ENCODE measurements at places on chromosomes 1 and 21.

- peak; percentile 22 for DNase-seq
These were observed 791 bp downstream of the USP24 start for GRCh38 chr1:55214212-55214933.

DNA sequence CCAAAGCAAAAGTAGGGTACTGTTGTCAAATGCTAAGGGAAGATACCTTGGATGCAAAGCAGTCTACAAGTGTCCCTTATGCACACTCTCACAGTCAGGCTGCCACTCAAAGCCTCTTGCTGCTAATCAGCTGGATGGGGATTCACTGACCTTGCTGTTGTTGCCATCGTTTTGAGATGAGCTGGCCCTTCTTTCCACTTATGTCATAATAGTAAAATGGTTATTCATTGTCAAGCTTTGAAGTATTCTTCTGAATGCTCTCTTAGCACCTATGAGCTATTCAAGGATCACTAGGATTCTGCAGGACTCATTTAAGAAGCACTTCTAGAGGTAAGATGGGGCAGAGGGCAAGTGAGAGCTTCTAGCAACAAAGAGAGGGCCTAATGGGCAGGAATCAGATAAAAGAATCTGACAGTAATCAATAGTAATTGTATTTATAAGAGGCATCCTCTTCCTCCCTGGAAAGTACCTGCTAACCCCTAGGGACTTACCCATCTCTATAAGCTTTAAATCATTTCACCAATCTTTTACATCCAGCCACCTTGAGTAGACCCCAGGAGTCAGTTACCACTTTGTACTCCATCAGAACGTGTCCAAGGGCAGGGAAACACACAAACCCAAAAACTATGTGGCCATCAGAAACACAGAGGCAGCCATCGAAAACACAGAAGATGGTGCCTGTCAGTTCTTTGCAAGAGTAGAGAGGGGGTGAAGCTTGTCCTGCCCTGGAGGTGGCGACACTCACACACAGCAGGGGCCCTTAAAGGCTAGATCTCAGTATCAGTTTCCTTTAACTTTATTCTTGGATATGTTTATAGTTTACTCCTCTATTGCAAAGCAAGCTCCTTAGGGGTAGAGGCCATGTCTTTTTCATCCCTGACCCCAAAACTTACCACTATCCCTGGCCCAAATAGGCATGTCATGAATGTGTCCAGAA is 103.7 kb upstream of the NFIA start:
- peak; percentile 1 for DNase-seq

- no peak for DNase-seq
These were observed 4.3 kb downstream of the OR2T11 start for GRCh38 chr1:248630551-248630950.

GRCh38 chr1:64343823-64344190 is 126.1 kb upstream of the CACHD1 start:
- DNase-seq: no peak

DNA sequence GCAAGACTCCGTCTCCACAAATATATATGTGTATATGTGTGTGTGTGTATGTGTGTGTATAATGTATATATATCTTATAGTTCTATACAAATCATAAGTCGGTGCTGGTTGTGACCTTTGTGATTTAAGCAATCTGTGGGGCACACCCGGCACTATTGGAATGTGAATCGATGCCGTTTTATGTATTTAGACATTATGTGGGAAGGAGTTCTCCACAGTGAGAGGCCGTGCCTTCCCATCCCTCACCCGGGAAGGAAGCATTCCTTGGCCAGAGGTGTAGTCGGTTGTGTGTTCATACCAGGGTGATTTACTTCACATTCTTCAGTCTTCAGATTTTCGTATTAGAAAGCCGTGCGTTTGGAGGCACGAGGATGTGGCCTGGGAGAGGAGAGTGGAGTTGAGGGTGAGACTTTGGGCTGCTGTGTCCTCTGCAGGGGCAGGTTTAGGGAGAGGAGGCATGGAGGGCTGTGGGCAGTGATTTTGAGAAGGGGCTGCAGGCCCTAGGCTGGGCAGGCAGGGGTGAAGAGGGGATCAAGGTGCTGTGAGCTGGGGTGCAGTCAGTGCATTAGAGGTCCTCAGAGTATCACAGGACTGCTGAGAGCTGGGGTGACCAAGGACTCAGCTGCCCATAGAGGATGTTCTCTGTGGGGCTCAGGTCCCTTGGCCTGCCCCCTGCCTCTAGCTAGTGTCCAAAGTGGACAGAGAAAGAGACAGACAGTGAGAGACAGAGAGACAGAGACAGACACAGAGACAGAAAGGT is 57.7 kb downstream of the TRIM11 start:
- DNase-seq: no peak

DNA sequence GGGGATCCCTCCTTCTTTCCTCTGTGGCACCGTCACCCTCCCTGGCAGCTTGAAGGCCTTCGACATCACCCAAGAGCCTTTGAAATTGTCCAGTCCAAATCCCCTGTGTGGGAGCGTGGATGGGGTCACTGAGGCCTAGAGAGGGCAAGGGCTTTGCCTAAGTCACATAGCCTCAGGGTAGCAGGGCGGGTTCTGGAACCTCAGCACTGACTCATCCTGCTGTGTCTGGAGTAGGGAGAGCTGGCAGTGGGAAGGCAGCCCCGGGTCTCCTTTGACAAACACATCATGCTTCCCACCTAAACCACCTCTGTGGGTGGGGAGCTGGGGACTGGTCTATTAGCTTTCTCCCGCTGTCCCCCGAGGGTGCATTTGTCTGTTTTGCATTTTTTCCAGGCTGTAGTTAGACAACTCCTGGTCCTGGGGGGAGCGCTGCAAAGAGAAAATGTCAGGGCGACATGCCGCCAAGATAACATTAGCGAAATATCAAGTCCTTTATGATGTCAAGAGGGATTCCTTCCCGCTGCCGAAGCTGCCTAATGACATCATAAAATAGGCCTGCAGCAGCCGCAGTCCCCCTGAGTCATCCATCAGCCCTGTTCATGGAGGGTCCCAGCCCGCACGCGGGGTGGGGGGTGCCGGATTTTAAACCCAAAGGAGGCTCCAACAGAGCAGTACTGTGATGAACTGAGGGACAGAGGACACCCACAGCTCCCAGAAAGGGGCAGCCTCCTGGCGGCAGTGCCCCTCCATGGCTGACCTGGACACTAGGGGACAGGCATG is 77.0 kb upstream of the POU3F1 start:
- no peak for DNase-seq

GRCh38 chr1:15153184-15153841 is at the start of gene TMEM51:
Gene TMEM51 (plus strand): TSS chr1:15153747. CDS start chr1:15215088, 61,341 bp downstream.
- no peak for DNase-seq

DNA sequence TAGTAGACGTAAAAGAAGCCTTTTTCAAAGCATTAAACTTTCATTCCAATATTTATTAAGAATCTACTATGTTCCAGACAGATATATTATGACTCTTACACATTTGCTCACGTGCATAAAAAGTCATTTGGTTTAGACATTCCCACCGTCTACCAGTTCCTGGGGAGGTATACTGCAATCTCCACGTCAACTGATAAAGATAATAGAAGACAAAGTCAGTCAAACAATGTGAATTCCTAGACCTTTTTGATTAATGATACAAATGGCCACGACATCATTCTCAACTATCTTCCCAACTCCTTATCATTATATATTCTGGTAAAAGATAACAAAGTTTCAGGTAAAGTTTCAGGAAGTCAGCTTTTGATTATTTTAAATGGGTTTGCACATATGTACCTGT is 69.0 kb downstream of the SIPA1L2 start:
- no peak for DNase-seq

DNA sequence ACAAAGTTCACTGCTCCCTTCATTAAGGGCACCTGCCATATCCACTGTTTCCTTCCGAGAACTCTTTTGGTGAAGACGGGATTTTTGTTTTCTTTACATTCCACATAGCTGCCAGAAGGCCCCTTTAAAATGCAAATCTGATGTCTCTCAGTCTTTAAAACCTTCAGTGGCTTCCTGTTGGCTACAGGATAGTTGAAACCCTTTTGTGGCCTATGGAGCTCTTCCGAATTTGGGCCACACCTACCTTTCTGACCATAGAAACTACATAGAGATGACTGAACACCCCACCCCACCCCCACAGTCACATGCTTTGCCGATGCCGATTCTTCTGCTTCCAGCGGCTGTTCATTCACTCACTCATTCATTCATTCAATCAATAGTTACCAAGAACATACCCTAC is 502.6 kb downstream of the KIF26B start:
- no peak for DNase-seq

DNA sequence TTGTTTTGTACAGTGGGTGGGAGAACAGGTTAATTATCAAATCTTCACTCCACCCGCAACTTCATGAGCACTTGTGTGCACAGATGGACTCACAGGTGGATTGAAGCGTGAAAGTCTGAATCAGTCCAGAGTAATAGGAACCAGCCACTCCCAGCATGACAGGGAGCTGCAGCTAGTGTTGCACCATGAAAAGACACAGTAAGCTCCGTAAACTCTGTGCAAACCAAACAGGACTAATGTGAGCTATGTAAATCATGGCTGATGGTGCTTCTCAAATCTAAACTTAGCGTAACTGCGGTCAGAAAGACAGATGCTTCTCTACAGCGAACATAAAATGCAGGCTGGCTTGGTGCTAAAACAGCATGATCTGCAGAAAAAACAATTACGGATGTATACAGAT is 114.4 kb downstream of the CENPF start:
- no peak for DNase-seq

DNA sequence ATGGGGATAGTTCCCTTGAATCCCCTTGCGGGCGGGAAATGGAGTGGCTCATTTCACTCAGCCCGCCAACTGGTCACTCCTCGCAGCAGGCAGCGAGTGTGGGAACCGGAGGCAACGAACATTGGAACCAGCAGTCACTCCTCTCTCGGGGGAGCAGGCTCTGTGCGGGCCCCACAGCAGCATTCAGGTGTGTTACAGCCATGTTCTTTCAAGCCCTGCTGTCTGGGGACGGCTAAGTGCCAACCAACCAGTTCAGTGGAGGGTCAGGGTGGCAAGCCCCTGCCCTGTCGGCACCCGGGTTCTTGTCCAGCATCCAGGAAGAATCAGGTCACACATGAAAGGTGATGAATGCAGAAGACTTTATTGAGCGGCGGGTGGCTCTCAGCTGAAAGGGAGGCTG is 370.5 kb downstream of the NUF2 start:
- no peak for DNase-seq

DNA sequence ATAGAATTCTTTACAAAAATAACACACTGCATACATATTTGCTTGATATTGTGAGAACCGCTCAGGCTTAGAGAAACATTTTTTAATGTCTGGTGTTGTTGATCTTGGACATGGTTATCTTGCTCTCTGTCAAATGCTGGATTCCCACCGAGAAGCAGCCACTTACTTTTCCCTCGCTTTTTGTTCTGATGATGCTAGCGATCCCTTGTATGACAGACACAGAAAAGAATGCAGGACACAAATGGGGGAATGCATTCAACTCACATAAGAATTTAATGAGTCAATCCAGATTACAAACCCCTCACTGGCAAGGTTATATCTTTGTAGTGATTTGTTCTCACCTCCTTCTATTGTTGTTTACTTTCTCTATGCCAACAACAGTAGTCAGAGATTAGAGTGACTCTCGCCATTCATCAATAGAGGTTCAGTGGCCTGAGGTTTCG is 76.8 kb upstream of the AKT3 start:
- DNase-seq: no peak

DNA sequence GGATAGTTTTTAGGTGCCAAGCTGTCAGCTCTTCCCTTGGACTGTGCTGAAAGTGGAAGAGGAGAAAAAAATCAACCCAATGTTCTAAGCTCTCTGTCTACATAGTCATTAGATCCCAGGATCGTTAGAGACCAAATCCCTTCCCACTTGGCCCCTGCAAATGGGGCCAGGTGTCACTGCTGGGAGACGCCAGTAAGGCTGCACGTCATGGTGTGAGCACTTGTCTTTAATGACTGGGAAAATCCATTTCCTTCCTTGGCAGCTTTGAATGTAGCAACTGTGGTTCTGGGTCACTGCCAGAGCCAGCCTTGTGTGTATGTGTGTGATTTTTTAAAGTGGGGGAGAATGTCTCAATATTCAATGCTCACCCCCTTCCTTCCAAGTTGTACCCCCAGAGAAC is 59.9 kb downstream of the MAN1C1 start:
- DNase-seq: no peak

GRCh38 chr1:96882096-96882495 is 160.5 kb downstream of the PTBP2 start:
- DNase-seq: no peak

GRCh38 chr21:31022306-31022705 is 16.0 kb downstream of the KRTAP19-8 start:
- DNase-seq: no peak

DNA sequence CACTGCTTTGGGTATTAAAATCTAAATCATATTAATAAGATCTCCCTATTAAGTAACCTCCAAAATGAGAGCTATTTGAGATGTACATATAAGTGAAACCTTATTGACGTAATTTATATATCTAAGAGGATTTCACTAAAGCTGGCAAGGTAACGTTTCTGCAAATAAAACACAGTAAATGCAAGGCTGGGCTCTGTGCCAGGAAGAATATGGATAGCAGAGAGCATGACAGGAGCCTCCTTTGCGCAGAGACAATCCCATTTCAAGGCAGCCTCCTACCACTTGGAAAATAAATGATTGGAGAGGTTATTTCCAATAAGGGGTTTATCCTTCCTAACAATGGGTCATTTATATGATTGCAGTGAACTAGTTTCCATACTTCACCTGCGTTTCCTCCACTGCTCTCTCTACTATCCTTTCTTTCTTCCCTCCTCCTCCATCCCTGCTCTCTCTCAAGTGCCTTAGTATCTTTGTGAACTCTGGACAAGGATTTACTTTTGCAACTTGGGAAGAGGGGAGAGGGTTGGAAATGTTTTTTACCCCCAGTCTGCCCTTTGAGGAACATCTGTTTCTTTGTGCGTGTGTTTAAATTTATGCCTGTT is 3.0 kb upstream of the NFIA start:
- no peak for DNase-seq

DNA sequence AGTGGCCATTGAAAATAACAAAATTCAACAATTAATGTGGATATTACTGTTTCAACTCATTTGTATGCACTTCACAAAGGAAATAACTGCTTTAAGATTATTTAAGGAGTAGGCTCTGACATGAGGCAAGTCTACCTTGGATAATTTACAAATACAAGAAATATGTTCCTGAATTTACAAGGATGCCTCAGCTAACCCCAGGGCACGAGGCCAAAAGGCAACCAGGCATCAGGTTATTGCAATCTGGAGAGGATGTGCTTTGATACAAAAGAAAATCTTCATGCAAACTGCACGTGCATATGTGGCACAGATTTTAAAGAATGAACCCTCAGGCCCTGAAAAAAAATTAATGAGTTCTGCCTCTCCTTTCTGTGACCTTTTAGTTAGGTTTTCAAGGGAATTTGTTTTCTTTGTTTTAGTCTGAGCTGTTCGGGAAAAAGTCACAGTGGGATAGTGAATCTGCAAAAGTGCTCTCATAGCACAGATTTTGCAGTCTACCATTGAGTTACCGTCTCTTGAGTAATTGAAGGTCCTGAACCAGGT is 1304.2 kb upstream of the ADGRL4 start:
- no peak for DNase-seq

- DNase-seq: no peak
These were observed 11.6 kb upstream of the GOLPH3L start for GRCh38 chr1:150708595-150708994.

DNA sequence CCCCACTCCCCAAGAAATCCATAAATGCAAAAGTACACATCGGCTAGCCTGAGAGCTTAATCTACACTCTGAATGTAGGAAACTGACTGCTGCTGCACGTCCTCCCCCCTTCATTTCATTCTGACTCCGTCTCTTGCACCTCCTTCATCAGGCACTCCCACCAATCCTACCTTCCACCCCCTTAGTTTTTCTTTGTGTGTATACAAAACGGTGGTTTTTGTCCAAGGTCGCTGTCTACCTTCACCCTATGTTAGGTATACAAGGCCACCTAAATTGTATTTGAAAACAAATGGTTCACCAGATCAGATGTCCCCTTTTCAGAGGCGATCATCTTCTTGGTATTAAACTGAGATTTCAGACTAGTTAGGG is 1.9 kb downstream of the WDR26 start:
- DNase-seq: no peak

Data from activated gamma-delta T cell treated with anti-CD3 and anti-CD28 coated beads, Interleukin-2, amount 50 U/mL, for 16 hours (primary cell).